ENCODE measurements at places on chromosomes 7 and 10.

DNA sequence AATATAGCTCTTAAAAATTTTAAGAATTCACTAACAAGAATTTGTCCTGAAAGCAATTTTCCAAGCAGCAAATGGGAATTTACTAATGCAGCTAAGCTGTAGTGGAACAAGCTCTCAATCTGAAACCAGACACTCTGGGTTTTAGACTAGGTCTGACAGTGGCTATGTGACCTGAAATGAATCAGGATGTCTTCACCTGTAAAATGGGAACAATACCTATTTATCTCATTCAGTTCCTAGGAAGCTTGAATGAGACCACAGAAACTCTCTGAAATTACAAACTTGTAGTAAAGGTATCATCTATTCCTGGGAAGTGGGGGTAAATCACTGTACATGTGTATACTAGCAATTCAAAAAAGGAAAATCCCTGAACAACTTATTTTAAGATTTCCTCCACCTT, 1.2 kb downstream of the DNAJC2 start:
- DNase-seq = no peak

DNA sequence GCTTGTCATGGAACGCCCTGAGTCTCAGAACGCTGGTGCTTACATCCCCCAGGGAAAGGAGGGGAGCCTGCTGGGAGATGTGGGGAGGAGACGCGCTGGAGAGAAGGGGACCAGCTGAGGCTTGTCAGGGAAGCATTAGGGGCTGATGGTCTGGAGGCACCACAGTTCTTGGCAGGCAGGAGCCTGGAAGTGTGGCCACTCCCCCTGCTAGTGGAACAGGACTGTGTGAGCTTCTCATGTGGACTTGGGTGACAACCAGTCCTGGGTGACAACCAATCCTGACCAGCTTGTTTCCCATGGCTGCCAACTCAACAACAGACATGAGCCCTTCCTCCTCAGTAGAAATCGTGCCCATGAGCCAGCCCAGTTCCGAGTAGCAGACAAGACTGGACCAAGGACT, 87.8 kb downstream of the SPDYE5 start:
- no peak for DNase-seq

GRCh38 chr7:142174441-142174840, 62.9 kb downstream of the MGAM2 start:
- no peak for DNase-seq

DNA sequence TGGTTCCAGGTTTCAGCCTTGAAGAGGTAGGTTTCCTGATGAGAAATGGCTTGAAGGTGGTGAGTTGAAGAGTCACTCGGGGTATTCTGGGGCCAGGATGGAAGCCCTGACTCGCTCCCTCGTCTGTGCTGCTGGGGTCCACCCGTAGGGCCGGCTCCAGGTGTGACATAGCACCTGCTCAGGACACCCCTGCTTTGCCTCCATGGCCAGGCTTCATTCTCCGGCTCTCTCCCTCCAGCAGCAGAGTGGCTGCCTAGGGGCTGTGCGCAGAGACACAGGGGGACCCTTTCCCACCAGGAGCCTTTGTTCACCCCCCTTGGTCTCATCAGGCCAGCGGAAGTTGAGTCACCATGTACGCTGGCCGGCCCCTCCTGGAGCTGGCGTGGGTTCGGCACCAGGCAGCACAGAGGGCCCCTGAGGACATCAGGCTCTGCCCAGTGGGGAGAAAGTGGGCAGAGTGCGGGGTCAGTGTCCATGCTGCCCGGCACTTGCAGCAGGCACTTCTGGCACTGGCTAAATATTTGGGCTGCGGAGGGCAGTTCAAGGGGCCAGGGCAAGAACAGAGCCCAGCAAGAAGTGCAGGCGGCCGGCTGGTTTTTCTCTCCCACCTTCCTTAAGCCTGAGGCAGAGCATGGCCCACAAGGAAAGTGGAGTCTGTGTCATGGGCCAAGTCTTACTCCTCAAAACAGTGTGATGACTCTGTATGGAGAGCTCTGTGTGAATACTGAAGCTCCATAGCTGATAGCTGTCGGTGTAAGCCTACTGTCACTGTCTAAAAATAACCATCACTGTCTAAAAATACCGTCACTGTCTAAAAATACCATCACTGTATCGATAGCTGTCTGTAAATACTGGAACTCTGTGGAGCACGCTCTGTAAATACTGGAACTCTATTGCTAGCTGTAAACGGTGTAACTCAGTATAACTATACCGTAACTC, 3.7 kb upstream of the PRKAR1B start:
- DNase-seq = no peak

- no peak for DNase-seq
These were observed 214.1 kb downstream of the TFEC start for GRCh38 chr7:115816318-115816974.

DNA sequence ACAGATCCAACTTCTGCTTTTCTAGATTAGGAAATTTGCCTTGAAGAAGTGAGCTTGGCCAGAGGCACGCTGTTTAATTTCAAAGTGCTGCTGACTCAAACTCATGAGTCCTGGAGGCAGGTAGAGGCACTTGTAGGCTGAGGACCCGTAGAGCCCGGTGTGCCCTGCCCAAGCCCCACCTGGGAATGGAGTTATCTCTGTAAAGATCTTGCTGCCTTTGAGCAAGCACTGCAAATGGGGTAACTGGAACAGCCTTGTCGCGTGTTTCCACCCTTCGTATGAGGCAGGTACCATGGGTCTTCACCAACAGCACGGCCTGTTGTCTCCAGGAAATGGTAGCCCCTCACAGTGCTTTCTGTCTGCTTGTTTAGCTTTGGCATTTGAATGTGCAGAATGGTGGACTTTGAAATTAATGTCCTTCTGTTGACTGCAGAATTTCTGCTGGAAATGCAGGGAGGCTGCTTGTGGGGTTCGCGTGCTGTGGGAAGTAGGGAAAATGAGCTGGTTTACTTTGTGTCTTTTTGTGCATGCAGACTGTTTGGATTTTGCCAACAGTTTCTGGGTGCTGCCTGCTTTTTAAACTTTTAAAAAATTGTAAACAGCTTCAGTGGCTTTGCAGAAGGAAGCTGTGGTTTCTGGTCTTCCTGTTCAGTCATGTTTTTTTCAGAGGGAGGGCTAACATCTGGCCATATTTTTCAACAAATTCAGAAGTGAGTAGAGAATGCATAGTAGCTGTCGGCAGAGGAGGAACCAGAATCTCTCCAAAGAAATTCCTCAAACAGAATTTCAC, 27.2 kb downstream of the CCM2 start:
- no peak for DNase-seq

GRCh38 chr7:102008535-102009262, 191.3 kb downstream of the CUX1 start:
- no peak for DNase-seq

- DNase-seq = no peak
These were observed 149.4 kb upstream of the NPS start for GRCh38 chr10:127399668-127400067.

- no peak for DNase-seq
These were observed 40.7 kb downstream of the ANK3 start for GRCh38 chr10:60348982-60349381.

GRCh38 chr10:22148961-22149360, 68.9 kb downstream of the EBLN1 start:
- DNase-seq = no peak

DNA sequence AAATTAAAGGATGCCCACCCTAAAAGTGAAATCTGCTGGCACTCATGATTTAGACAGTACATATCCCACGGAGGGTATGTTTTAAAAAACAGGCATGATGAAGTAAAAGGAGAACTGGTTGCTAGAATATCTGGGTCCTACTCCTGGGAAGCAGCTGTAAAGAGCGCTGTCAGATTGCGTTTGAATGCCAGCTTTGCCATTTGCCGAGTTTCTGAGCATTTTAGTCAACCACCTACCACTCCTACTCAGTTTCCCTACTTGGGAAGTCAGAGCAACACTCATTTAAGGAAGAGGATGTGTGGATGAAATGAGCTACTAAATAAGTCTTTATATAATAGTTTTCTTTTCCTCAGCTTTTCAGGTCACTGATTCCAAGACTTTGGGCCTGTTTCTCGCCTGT, 1.1 kb upstream of the UMAD1 start:
- DNase-seq = no peak

DNA sequence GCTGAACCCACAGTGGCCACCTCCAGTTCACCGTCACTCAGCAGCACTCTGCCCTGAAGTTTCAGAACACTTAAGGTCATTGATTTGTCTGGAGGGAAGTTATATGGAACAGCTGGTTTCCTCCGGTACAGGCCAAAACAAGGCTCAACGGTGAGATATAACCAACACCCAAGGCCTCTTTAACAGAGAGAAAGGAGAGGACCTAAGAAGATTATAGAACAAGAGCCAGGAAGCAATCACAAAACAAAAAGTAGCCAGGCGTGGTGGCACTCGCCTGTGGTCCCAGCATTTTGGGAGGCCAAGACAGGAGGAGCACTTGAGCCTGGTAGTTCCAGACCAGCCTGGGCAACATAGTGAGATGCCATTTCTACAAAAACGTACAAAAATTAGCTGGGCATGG, 290.7 kb downstream of the SKIDA1 start:
- DNase-seq = no peak

- no peak for DNase-seq
These were observed 24.7 kb downstream of the CTBP2 start for GRCh38 chr10:125135771-125136035.

- no peak for DNase-seq
These were observed 287.4 kb upstream of the ZMIZ1 start for GRCh38 chr10:78781251-78781913.

GRCh38 chr10:70227548-70228320, 5.5 kb downstream of the PPA1 start:
- no peak for DNase-seq

GRCh38 chr7:68717176-68717575, 881.1 kb upstream of the AUTS2 start:
- DNase-seq = no peak

GRCh38 chr7:133479456-133480065, 226.7 kb downstream of the EXOC4 start:
- no peak for DNase-seq

- no peak for DNase-seq
These were observed 35.7 kb upstream of the ATXN7L1 start for GRCh38 chr7:105911961-105912575.

DNA sequence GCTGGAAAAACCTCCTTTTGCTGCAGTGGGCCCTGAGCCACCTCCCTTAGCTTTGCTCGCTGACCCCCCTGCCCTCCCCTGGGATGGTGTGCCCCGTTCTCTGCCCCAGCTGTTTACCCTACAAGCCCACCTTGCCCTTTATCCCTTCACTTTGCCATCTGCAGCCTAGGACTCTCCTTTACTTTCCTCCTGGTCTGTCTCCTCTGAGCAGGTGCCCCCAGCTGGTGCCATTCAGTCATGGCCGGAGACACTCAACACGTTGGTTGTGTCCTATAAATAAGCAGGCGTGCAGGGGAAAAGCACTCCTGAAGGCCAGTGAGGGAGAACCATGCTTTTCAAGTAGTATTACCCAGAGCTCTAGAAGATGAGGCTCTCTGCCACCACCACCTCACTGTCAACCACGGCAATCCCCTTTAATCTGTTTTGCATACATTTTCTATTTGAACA, 6.1 kb downstream of the RASSF4 start:
- DNase-seq = no peak

DNA sequence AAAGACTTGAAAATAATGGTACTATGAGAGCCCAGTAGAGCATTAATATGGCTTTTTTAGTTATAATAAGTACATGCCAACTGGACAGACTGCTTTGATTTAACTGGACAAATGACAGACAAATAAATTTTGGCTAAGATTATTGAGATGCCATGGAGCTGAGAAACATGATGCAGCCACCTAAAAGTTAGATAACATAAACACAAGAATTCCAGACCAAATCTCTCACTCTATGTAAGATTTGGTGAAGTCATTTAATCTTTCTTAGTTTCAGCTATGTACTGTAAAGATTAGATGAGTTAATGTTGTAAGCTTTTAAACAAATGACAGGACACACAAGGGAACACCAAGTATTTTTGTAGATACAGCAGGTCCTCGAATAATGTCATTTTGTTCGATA, 118.2 kb downstream of the CACNA2D1 start:
- DNase-seq = no peak

- DNase-seq = no peak
These were observed 11.1 kb downstream of the H2BK1 start for GRCh38 chr7:151198945-151199848.

- DNase-seq = no peak
These were observed 4.8 kb downstream of the LRRC18 start for GRCh38 chr10:48934672-48935501.

DNA sequence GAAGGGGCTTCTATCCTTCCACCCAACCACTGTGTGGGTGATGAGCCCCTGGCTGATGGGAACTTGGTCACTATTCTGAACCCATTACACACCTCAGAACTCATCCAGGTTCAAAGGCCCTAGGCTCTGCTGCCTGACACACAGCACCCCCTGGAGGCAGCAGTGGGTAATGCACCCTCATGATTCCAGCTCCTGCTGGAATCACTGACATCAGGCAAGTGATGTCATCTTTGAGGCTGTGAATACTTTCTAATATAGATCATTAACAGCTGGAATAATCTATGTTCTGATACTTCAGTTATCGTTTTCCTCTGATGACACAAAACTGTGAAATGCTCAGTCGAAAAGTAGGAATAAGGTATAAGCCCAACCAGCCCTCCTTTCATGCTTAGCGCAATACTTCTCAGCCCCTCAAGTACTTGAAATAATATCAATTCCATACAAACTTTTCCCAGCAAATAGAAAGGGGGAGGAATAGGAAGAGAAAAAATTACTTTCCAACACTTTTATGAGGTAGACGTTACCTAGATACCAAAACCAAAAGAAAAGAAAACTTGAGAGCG, 7.5 kb upstream of the RBP3 start:
- DNase-seq = peak; percentile 90

GRCh38 chr10:71372882-71373495, 23.7 kb upstream of the CDH23 start:
- no peak for DNase-seq

- DNase-seq = no peak
These were observed 2.6 kb downstream of the ZNF777 start for GRCh38 chr7:149458235-149458634.

Data from activated CD8-positive, alpha-beta memory T cell treated with anti-CD3 and anti-CD28 coated beads for 24 hours (primary cell).